ENCODE measurements at places on chromosomes 2 and 18.

DNA sequence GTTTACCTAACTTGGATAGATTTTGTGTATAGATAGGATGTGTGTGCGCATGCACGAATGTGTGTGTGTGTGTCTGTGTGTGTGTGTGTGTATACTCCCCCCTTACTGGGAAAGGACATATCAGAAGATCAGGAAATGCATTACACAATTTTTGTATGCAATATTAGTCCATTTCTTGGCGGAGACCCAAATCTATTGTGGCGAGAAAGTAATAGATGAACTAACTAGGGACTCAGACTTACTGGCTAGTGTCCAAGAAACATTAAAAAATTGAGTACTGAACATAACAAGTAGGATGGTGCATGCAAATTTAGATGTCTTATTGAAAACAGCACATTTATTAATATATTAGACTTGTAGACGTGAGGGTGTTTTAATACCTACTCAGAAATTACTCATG lies 1036.5 kb upstream of the FANCL start:
- no peak for DNase-seq

GRCh38 chr2:101889460-101890098 lies 102.2 kb upstream of the IL1R2 start:
- no peak for DNase-seq

- no peak for DNase-seq
These were observed 22.5 kb upstream of the SIGLEC15 start for GRCh38 chr18:45802814-45803492.

DNA sequence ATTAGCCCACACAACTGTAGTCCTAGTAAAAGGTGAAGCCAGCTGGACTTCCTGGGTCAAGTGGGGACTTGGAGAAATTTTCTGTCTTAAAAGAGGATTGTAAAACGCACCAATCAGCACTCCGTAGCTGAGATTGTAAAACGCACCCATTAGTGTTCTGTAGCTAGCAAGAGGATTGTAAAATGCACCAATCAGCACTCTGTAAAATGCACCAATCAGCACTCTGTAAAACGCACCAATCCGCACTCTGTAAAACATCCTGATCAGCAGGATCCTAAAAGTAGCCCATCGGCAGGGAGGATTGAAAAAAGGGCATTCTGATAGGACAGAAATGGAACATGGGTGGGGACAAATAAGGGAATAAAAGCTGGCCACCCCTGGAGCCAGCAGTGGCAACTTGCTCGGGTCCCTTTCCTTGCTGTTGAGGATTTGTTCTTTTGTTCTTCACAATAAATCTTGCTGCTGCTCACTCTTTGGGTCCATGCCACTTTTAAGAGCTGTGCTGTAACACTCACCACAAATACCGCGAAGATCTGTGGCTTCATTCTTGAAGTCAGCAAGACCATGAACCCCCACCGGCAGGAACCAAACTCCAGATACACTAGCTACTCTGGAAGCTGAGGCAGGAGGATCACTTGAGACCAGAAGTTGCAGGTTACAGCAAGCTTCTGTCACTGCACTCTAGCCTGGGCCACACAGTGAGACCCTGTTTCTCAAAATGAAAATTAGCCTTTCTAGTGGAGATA lies 102.6 kb downstream of the HS6ST1 start:
- no peak for DNase-seq

DNA sequence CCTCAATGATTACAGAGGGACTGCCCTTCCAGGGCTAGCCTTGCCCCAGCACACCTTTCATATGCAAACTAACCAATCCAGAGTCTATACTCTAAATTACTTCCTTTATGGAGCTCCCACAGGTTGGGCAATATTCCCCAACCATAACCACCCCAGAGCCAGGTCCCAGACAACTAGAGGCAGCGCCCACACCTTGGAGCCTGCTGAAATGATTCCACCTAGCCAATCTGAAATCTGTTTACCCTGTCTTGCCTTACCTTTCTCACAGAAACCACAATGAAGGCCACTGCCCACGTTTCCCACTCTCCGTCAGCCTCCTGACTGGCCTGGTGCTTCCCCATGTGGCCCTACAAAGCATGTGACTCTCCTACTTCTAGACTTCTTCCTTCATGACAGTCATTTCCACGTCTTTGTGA lies 62.0 kb downstream of the REEP1 start:
- no peak for DNase-seq

GRCh38 chr18:64175432-64175831 lies 26.5 kb upstream of the LINC00305 start:
- DNase-seq: no peak

DNA sequence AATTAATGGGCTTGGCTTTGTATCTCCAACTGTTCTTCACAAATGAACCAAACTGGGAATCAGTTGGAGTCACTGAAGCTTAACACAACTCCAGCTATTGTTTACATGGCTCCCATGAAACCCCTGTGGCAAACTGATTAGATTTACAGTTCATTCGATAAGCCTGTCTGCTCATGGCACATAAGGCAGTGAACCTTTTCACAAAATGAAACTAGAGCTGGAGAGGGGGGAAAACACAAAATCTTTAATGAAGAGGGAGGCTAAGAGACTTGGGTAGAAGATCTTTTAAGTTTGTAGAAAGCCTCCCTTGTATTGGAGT lies 11.6 kb upstream of the ITGA6 start:
- DNase-seq: no peak

DNA sequence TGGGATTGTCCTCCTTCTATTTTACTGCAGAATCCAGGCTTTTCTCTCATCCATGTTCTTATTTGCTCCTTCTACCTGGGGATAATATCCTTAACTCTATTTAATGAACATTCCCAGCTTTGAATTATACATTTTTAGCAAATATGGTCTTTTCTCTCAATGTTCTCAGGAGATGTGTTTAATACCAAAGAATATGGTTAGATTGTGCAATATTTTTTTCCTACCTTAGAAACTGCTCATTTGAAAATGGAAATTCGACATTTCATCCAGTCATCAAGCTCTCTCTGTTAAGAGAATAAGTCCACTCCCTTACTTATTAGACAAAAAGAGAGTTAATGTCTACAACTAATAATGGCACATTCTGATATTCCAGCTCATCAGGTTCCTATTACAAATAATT lies 160.4 kb upstream of the GULP1 start:
- DNase-seq: no peak

GRCh38 chr2:16566701-16567100 lies 98.9 kb downstream of the CYRIA start:
- no peak for DNase-seq

- no peak for DNase-seq
These were observed 194.5 kb downstream of the UBE2E3 start for GRCh38 chr2:181174611-181175580.

GRCh38 chr2:45267062-45267792 lies 258.0 kb upstream of the SIX2 start:
- no peak for DNase-seq

DNA sequence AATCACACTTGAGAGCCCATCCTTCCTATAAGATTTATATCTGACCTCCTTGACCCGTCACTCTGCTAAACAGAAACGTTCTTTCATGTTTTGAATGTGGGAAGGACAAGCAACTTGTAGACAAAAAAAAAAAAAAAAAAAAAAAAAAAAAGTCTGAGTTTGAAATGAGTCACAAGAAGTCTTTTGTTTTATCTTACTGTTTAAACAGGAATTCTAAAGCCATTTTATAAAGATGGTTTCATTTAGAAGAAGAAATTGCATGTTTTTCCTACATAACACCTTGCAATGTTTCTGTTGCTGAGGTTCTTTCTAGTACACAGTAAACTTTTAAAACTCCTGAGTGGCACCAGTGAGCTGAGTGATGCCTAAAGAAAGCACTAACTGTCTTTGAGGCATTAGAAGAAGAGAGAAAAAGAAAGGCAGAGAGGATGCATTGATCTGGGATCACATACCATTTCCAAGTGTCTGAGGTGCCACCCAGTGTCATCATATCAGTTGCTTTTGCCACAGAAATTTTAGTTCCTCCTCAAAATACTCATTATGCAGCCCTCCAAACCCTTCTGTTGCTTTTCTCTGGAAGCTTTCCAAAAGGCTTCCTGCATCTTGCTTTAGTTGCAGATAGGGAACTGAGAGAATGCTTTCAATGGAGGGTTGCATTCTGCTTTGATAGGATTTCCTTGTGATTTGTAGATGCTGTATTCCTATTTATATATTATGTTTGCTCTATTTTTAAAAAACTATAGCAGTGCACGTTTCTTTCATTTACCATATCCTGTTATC lies 69.1 kb downstream of the ACVR2A start:
- no peak for DNase-seq

- no peak for DNase-seq
These were observed 73.3 kb downstream of the KCNG2 start for GRCh38 chr18:79871026-79871390.

DNA sequence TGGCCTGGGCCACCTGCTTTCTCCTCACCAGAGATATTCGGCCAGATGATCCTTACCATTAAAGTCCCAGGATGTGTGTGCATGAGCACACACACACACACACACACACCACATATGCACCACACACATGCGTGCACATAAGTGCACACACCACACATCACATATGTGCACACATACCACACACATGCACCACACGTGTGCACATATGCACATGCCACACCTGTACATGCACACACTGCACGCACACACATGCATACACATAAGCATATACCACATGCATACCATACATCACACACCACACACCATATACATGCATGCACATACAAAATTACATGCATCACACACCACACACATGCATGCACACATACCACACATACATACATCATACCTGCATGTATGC lies 38.7 kb downstream of the RPL37A start:
- no peak for DNase-seq

GRCh38 chr2:174138161-174138560 lies 110.2 kb downstream of the OLA1 start:
- no peak for DNase-seq

DNA sequence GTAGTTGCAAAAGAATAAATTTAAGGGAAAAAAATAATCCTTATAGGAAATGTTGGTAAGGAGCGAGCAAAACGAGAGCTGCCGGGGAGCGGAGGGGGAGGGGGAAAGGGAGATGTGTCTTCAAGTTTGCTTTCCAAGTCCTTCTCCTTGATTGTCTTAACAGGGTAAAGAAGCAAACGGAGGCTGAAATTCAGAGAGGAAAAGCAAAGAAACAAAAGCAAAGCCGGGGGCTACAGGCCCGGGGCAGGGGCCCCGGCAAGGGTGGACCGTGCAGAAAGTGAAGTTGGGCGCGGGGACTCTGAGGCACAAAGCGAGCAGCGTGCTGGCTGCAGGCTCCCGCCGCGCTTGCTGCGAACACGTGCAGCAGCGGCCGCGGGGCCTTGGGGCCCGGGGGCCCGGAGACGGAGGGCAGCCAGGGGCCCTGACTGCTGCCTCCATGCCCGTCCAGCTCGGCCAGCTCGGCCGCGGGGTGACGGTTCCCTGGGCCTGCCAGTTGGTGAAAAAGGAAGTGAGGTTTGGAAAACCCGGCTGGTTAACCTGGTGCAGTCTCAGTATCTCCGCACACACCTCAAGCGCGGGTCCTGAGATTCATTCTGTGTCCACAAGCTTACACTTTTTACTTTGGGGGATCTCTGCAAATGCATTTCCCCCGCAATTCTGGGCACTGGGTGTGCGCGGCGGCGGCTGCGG lies 4.1 kb downstream of the BCL11A start:
- no peak for DNase-seq

DNA sequence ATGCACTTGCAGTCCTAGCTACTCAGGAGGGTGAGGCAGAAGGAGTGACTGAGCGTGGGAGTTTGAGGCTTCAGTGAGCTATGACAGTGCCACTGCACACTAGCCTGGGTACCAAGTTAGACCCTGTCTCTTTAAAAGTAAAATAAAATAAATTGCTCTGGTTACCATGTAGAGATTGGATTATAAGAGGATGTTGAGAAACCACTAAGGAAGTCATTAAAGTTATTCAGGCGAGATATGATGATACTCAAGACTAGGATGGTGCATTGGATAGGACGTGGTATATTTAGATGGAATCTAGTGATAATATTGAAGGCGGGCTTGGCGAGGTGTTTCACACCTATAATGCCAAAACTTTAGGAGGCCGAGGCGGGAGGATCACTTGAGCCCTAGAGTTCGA lies 50.6 kb downstream of the BMPR2 start:
- DNase-seq: no peak

DNA sequence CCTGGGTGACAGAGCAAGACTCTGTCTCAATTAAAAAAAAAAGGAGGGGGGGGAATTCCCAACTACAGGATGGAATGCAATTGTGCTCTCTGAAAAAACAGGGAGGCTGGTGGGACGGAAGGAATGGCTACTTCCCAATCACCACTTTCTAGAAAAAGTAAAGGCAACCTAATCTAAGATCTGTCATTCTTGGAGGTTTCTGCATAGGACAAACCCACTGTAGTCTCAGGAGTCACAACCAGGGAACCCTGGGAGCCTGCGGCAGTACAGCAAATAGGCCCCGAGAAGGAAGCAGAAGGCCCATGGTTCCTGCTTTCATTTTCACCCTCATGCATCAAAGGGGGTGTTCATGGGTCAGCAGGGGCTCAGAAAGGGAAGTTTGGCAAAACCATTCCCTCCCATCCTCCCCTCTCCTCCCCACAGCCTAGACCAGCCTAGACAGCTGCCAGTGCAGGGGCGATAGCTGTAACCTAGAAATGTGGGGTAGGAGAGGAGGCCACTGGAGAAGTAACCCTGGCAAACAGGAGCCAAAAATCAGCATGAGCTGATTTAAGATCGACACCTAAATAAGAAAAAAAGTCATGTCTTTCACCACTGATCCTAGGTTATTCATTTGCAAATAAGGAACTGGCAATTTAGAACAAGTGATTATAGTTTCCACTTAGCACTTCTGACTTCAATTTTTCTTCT lies 48.0 kb downstream of the TRABD2A start:
- no peak for DNase-seq

- DNase-seq: no peak
These were observed 46.0 kb downstream of the ZNF516 start for GRCh38 chr18:76449111-76449453.
